LoVo (cell line): ENCODE measurements at places on chromosomes 13 and 19.

GRCh38 chr13:33409673-33410510 is 124.3 kb upstream of the STARD13 start:
- DNase-seq, result no peak

- no peak for DNase-seq
These were observed 321.6 kb downstream of the NDFIP2 start for GRCh38 chr13:79802389-79803085.

- no peak for DNase-seq
These were observed 18.0 kb downstream of the VAV1 start for GRCh38 chr19:6790194-6791128.

DNA sequence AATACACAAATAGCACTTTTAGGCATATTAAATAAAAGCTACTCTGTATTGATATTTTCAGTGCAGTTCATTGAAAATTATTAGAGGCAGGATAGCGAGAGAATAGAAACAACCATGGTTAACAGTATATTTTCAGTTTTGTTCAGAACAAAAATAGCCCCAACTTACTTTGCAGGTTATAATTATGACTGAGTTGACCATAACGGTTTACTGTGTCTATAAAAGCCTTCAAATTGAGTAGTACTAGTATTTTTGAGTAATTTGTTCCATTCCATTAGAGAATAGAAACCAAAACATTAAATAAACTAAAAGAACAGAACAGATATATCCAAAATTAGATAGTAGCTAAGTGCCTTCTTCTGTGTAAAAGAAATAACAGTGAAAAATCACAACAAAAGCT is 1108.4 kb upstream of the PCDH20 start:
- no peak for DNase-seq

GRCh38 chr19:12202250-12202649 is 39.4 kb downstream of the ZNF136 start:
- no peak for DNase-seq

- DNase-seq, result no peak
These were observed at the start of gene B3GNT8 for GRCh38 chr19:41426952-41427646. TSS of gene B3GNT8 (minus strand) at chr19:41427374. CDS start at chr19:41426778, 596 bp downstream.

- no peak for DNase-seq
These were observed 829.1 kb upstream of the MIR17HG start for GRCh38 chr13:90518417-90518816.

- no peak for DNase-seq
These were observed 2.5 kb downstream of the ZNF552 start for GRCh38 chr19:57812226-57812625.

DNA sequence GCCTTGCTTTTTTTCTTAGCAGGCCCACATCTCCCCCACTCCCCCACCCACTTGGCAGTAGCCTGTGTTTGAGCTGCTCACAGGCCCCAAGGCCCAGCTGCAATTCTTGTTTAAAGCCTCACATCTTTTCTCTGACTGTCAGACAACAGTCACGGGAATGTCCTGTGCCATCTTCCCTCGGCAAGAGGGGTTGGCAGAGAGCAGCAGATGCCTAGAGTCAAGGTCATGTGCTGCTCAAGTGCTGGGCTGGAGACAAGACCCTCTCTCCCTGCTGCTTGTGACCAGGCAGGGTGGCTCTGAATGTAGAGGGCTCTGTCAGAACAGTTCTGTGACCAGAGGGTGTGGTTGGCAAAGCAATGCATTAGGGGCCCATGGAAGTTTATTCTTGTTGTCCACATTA is 47.4 kb downstream of the BBC3 start:
- DNase-seq, result no peak

DNA sequence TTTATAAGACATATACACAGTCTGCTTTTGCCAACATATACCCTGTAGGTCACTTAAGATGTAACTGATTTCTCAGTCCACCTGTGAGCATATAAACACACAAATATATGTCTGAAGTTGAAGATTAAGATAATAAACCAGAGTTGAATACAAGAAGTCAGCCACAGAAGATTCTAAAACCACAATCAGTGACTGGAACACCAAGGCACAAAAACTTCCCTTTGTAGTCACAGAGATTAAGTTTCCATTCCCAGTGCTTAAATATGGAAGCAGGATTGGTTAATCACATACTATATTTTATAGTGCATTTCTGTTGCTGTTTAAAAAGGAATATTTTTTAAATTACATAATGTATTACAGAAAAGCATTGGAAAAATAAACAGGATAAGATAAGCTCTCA is 39.9 kb downstream of the MTMR6 start:
- DNase-seq, result no peak

DNA sequence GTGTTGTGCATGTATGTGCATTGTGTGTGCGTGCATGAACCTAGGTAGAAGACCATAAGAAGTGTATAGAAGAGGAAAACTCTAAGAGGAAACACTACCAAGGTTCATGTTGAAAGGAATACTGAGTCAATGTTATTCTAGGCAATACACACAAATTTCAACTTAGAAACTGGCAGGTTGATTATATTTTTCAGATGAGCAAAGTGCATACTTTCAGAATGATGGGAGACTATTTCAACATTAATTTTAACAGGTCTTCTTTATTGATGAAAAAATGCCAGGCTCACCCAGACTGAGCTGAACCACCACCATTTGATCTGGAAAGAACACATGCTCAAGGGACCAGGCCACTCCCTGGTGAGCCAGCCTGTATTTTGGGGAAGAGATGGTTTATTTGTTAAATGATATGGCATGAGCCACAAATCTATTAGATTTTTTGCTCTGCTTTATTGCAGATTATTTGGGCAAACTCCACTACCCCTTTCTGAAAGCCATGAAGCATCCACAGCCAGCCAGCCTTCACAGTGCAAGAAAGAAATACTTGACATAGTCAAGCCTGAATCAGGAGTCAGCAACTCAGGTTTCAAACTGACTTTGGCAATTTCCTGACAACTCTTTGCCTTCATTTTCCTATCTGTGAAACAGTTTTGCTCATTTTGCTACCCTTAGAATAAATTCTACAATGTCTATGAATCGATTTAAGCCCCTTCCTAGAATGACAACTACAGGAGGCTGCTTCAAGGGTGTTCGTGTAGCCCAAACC is 368.9 kb downstream of the COG6 start:
- DNase-seq, result no peak

- no peak for DNase-seq
These were observed 416.2 kb downstream of the DIAPH3 start for GRCh38 chr13:59747529-59747928.

- DNase-seq, result no peak
These were observed 118.2 kb upstream of the SLC10A2 start for GRCh38 chr13:103184413-103184812.

DNA sequence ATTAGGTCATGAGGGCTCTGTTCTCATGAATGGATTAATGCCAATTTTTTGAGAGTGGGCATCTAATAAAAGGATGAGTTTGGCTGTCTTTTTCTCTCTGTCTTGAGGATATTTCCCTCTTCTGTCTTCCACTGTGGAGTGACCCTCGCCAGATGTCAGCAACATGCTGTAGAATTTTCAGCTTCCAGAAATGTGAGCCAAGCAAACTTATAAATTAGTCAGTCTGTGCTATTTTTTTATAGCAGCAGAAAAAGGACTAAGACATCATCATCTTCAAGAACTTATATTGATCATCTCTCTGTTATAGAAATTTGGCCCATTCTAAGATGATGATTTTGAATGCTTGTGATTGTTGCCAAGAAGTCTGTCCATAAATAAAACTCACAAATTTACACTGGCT is 431.4 kb downstream of the FGF9 start:
- no peak for DNase-seq

GRCh38 chr13:64871742-64872141 is 2358.4 kb downstream of the PCDH9 start:
- no peak for DNase-seq

DNA sequence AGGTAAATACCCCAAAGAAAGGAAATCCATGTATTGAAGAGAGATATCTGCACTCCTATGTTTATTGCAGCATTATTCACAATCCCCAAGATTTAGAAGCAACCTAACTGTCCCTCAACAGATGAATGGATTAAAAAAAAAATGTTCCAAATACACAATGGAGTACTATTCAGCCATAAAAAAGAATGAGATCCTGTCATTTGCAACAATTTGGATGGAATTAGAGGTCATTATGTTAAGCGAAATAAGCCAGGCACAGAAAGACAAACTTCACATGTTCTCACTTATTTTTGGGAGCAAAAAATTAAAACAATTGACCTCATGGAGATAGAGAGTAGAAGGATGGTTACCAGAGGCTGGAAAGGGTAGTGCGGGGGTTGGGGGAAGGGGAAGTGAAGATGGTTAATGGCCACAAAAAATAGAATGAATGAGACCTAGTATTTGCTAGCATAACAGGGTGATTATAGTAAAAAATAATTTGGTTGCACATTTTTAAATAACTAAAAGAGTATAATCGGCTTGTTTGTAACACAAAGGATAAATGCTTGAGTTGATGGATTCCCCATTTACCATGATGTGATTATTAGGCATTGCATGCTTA is 9.7 kb upstream of the ZNF709 start:
- DNase-seq, result no peak

- DNase-seq, result no peak
These were observed 486.5 kb downstream of the COG6 start for GRCh38 chr13:40141859-40142555.

DNA sequence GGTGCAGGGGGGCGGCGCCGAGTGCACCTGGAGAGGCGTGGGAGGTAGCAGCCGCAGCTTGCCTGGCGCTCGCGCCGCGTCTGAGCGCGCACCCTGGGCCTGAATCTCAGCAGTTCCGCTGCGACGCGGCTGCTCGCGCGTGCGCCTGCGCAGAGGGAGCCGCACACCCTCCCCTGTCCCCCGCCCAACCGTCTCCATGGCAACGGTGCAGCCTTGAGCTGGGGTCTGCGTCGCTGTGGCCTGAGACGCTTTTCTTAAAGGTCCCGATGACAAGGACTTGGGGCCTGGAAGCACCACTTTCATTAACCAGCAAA is at the start of gene PNMA8B:
PNMA8B (minus strand) TSS at position 82 of the 314 bp plus-strand sequence. CDS start 402 bp downstream, outside the sequence.
- DNase-seq, result no peak

GRCh38 chr13:85709721-85710120 is 89.5 kb downstream of the SLITRK6 start:
- DNase-seq, result no peak

DNA sequence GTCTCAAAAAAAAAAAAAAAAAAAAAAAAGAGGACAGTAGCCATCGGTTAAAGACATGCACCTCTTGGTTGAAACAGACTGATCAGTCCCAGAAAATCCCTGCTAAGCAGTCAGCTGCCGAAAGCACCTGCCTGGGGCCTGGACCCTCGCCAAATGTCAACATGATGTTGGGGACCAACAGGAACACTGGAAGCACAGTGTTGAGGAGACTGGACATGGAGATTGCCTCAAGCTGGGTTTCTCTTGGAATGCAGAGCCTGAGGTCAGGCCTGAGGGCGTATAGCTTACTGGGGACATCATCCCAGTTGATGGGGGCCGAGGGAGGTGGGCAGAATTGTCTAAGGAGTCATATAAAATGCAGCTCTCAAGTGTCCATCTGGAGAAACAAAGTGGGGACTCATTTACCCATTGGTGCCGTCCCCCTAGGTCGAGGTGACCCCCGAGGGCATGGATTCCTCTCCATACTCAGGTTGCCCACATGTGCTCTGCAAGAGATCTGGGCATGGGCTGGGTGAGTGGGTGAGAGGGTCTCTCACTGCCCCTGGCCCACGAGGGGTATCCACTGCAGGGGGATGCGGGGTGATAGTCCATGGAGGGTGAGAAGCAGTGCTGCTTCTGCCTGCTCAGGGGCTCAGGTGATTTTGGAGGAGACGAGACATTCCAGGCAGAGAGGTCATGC is 164.5 kb downstream of the URI1 start:
- DNase-seq, result no peak
